SJCRH30 (cell line): ENCODE measurements at places on chromosomes 11 and 22. TPM values are rescaled to one million over a fixed set of nuclear protein-coding genes. Genes with fewer than 3 reads are reported as not detected.

The PARVG gene
- not detected in 2 replicates for total RNA-seq

DNA sequence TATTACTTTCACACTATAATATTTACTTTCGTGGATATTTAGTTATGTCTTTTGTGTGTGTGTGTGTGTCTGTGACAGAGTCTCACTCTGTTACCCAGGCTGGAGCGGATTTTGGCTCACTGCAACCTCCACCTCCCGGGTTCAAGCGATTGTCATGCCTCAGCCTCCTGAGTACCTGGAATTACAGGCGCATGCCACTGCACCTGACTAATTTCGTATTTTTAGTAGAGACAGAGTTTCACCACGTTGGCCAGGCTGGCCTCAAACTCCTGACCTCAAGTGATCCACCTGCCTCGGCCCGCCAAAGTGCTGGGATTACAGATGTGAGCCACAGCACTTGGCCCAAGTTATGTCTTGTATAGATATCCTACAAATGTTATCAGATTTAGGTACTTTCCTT lies 9.9 kb downstream of the PISD start:
- H3K4me1 ChIP-seq: no peaks in the 10 kb centered on the region
- no peak overlapping the region for H3K4me3 ChIP-seq
- DNase-seq: no peak

- H3K36me3 ChIP-seq: no peaks in the 10 kb centered on the region
- no peak overlapping the region for H3K27ac ChIP-seq
- peaks cover 27% of the 10 kb centered on the region for H3K4me1 ChIP-seq
- no peak for DNase-seq
- H3K4me3 ChIP-seq: no peak overlapping the region
These were observed 12.0 kb upstream of the GNB1L start for GRCh38 chr22:19866665-19867009.

- peaks cover 10% of the 10 kb centered on the region for H3K36me3 ChIP-seq
- no peaks in the 10 kb centered on the region for H3K27me3 ChIP-seq
- DNase-seq: no peak
These were observed 1.1 kb downstream of the ALG8 start for GRCh38 chr11:78138291-78138690.

DNA sequence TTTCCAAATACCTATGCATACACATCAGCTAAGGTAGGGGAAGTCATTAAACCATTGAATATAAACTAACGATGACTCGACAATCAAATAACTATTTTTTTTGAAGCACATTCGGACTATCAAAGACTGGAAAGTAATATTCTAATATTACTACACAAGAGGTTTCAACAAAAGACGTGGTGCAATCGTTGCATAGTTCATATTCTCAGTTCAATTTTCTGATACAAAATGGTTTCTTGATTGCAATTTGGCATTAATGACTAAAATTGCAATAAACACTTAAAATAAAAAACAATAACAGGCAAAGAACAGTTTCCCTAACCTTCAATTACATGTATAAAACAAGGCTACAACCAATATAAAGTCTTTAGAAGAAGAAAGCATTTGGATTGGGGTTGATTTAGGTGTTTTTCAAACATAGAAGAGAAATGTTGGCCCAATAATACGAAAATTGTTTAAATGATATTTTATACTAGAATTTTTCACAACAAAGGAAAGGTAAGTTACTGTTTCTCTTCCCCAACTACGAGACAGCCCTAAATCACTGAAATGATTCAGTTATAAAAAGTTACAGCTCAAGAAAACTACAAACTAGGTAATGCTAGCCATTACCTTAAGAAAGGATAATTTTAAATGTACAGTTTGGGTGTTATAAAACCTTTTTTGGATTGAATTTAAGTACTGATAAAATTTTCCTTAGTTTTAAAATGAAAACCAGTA lies 17.6 kb downstream of the BLID start:
- H3K36me3 ChIP-seq: no peaks in the 10 kb centered on the region; the same call in 1 of the 2 replicates
- H3K27me3 ChIP-seq: no peaks in the 10 kb centered on the region
- H3K4me1 ChIP-seq: peaks cover 11% of the 10 kb centered on the region
- peak overlapping the region; percentile 78 for H3K27ac ChIP-seq

The MGAT3 gene
- total RNA-seq: not detected in 2 replicates

DNA sequence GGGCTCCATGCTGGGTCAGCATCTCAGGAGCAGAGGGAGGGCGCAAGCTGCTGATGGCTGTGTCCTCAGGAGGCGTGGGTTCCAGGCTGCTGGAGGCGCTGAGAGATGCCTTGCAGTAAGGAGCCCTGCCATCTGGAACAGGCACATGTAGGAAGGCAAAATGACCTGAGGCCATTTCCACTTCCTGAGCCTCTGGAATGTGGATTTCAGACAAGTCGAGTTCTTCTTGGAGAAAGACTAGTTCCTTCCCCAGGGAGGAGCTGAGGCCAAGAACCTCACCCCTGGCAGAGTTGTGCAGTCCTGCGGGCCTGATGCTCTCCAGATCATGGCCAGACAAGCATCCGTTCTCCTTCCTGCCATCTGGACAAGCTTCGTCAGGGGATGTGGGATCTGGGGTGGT lies 19.3 kb downstream of the HPS4 start:
- peaks cover 20% of the 10 kb centered on the region for H3K36me3 ChIP-seq
- H3K27ac ChIP-seq: no peak overlapping the region
- H3K27me3 ChIP-seq: no peaks in the 10 kb centered on the region

- peaks cover 38% of the 10 kb centered on the region for H3K27me3 ChIP-seq
- H3K27ac ChIP-seq: no peak overlapping the region
- no peaks in the 10 kb centered on the region for H3K36me3 ChIP-seq
- no peak overlapping the region for H3K4me3 ChIP-seq
These were observed 971.4 kb downstream of the BRD1 start for GRCh38 chr22:48856308-48856615.

DNA sequence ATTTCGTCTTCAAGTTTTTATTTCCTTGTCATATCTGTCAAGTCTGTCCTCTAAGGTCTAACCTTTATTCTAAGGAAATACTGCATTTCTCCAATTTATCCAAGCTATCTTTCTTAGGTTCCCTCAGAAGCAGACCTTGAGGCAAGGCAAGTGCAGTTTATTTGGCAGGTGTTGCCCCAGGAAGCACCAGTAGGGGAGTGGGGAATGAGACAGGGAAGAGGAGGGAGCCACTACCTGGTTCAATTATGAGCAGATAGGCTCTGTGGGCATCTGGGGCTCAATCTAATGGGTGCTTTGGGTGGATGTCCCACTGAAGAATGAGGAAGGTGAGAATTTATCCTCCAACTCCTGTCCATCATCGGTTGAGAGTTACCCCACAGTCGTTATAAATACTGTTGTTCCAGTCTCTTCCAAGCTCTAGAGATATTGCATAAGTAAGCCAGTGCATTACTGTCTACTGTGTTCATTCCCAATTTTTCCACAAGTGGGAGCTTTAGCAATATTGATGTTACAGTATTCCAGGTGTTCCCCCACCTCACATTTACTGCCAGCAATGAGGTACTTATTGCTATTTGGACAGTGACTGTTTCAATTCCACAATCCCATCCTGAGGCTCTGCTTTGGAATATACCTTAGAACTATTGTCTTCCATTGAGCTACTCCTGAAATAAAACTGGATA lies 154.9 kb upstream of the CEP126 start:
- no peaks in the 10 kb centered on the region for H3K36me3 ChIP-seq
- H3K27me3 ChIP-seq: no peaks in the 10 kb centered on the region
- H3K27ac ChIP-seq: no peak overlapping the region
- H3K4me3 ChIP-seq: no peak overlapping the region
- no peaks in the 10 kb centered on the region for H3K4me1 ChIP-seq

DNA sequence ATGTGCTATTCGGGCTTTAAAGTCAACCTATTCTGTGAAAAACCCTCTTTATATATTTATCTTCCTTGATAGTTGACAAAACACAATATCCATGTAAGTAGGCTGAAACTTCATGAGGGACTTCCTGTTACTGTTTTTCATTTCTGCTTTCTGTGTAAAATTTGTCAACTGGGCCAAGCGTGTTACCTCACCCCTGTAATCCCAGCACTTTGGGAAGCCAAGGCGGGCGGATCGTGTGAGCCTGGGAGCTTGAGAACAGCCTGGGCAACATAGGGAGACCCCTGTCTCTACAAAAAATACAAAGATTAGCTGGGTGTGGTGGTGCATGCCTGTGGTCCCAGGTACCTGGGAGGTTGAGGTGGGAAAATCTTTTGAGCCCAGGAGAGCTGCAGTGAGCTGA lies 66.5 kb upstream of the SLC25A18 start:
- no peaks in the 10 kb centered on the region for H3K4me1 ChIP-seq
- H3K4me3 ChIP-seq: no peak overlapping the region
- no peak for DNase-seq
- no peaks in the 10 kb centered on the region for H3K27me3 ChIP-seq

DNA sequence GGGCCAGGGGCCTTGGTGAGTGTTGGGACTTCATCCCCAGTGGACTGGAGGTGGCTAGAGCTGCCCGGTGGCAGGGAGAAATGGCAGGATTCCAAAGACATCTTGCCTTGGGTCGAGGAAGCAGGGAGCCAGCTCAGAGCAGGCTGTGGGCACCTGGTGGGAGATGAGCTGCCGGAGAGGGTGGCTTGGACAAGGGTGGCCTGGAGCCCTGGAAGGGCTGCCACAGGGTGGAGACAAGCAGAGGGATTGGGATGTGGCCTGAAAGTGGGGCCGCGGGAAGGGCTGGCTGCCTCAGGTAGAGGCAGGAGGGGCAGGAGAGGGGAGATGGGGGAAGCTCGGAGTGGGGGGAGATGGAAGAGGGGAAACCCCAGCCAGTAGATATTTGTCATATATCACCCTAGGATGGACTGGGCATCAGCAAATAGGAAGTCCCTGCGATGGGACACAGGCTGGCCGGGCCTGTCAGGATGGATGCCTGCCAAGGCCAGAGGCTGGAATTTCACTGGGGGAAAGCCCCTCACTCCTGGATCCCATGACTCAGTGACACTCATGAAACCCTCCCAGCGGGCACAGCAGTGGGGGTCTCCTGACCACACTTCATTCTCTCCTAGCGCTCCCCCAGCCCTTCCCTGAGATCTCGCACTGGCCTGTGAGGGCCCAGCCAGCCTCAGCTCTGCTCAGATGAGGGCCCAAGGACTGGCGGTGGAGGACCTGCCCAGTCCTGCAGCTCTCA lies 72.0 kb upstream of the SHISAL1 start:
- no peak overlapping the region for H3K27ac ChIP-seq
- H3K27me3 ChIP-seq: peaks cover 10% of the 10 kb centered on the region
- DNase-seq: no peak
- no peaks in the 10 kb centered on the region for H3K4me1 ChIP-seq
- no peak overlapping the region for H3K4me3 ChIP-seq
- no peaks in the 10 kb centered on the region for H3K36me3 ChIP-seq

GRCh38 chr22:19593991-19594569 lies 69.9 kb upstream of the CLDN5 start:
- no peaks in the 10 kb centered on the region for H3K27me3 ChIP-seq
- no peaks in the 10 kb centered on the region for H3K4me1 ChIP-seq
- no peak overlapping the region for H3K4me3 ChIP-seq
- H3K27ac ChIP-seq: no peak overlapping the region
- H3K36me3 ChIP-seq: no peaks in the 10 kb centered on the region
- no peak for DNase-seq

The OR10A2 gene
- total RNA-seq: not detected in 2 replicates

The ALX4 gene
- total RNA-seq: 1.1 and 1.4 TPM in 2 replicates

The FGF19 gene
- not detected in 2 replicates for total RNA-seq

- H3K4me1 ChIP-seq: no peaks in the 10 kb centered on the region
- H3K27ac ChIP-seq: no peak overlapping the region
- H3K4me3 ChIP-seq: no peak overlapping the region
- H3K36me3 ChIP-seq: no peaks in the 10 kb centered on the region
- peaks cover 30% of the 10 kb centered on the region for H3K27me3 ChIP-seq
- no peak for DNase-seq
These were observed 46.1 kb upstream of the JAM3 start for GRCh38 chr11:134022748-134023147.

The CDC45 gene
- total RNA-seq: 48.4 and 56.0 TPM in 2 replicates

The LRRC75B gene
- 0.35 and 0.95 TPM in 2 replicates for total RNA-seq

The TBX10 gene
- not detected in 2 replicates for total RNA-seq
